ENCODE measurements at places on chromosomes 5 and 9.

DNA sequence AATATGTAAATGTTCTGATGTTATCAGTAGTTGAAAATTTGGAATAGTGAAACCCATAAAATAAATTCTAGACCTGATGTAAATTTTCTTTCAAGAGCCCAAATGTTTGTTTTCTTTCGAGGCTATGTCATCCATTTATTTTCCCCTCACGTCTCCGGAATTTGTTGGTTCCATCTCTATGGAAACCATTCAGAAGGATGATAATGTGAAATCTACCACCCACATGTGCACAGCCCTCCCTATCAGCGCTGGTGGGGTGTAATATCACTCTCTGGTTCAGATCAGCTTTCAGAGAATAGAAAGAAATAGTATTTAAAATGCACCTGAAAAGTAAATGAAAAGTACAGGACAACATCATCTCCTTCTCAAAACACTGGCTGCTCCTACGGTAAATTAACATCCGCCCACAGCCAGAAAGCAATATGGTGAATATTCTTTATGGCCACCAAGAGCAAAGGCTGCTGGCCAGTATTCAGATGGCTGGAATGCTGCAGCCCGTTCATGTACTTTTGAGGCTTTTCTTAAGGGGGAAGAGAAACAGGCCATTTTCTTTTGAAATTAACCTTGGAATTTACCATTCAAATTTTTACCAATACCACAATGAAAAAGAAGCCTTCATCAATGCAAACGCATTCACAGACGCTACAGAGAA lies 28.5 kb downstream of the GLDC start:
- no peak for DNase-seq

DNA sequence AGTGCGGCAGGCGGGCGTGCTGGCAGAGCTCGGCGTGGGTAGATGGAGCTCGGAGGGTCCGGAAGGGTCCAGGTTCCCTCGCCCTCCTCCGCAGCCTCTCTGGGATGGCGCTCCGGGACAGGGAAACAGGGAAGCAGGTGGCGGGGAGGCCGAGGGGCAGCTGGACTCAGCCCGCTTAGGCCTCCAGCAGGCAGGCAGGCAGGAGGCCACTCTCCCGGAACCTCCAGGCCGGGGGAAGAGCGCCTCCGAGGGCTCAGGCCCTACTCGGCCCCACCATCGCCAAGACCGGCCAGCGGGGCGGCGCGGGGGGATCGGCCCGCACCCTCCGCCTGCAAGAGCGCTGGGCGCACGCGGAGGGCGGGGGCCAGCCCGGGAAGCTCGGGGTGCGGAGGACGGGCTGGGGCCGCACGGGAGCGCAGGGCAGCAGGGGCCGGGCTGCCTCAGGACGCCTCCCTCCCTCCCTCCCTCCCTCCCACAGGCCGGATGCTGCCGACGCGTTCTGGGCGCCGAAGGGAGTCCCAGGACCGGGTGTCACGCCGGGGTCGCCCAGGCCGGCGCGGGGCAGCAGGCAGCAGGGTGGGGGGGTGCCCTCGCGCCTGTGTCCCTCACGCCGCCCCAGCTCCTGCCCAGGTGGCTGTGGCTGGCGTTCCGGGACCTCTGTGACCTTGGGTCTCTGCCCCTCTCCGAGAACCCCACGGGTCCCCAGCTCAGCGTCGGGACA lies 977 bp downstream of the MGAT4B start:
- no peak for DNase-seq

DNA sequence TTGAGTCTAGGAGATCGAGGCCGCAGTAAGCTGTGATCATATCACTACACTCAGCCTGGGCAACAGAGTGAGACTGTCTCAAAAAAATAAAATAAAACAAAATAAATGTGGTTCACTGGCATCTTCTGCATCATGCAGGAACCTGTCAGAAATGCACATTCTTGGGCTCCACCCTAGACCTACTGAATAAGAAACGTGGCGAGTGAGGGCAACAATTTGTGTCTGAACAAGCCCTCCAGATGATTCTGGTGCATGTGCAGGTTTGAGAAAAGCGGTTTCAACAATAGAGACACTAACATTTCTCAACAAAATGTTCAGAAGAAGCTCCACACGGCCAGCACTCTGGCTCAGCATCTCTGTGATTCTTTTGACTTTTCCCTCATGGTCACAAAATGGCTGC lies 42.8 kb upstream of the CPEB4 start:
- DNase-seq, result no peak

DNA sequence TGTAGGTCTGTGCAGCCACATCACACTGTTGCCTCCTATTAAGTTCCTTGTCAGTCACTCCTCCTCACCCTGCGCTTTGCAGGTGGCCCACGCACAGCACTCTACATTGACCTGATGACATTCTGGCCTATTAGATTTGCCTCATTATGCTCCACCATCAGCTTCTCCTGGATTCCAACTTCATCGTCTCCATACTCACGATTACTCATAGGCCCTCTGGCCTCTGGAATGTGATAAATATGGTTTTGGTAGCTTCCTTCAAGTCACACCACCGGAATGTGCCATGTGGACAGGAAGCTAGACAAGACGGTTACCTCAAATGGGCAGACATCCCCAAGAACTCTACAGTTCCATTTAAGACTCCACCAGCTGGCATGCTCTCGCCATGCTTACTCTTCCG lies 158.0 kb upstream of the LHFPL2 start:
- no peak for DNase-seq

DNA sequence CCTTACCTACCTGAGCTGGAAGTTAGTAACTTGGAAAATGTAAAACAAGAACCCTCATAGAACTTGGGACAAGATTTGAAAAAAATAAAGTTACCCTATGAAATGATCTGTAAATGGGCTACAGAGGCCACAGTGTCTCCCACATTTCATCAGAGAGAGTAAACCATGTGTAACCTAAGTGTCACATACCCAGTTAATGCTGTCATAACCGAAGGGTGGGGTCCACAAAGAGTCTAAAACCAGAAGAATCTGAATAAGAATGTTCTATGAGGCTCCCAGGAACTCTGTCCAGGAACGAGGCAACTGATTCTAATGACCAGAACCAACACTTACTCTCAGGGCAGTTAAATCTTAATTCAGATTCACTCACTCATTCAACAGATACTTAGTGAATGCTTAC lies 1.0 kb upstream of the FAM13B start:
- no peak for DNase-seq

GRCh38 chr5:124576848-124577409 lies 169.5 kb downstream of the ZNF608 start:
- no peak for DNase-seq
